Activated CD4-positive, alpha-beta T cell treated with anti-CD3 and anti-CD28 coated beads, Interleukin-2, amount 10 ng/mL, durations not matched to agents 7 days and 5 days (primary cell): ENCODE measurements at places on chromosomes 7 and 10. TPM values are rescaled to one million over a fixed set of nuclear protein-coding genes. Genes with fewer than 3 reads are reported as not detected.

CCDC3 gene
- 0.12 TPM for total RNA-seq

ABCF2 gene
- 31.7 TPM for total RNA-seq

DNA sequence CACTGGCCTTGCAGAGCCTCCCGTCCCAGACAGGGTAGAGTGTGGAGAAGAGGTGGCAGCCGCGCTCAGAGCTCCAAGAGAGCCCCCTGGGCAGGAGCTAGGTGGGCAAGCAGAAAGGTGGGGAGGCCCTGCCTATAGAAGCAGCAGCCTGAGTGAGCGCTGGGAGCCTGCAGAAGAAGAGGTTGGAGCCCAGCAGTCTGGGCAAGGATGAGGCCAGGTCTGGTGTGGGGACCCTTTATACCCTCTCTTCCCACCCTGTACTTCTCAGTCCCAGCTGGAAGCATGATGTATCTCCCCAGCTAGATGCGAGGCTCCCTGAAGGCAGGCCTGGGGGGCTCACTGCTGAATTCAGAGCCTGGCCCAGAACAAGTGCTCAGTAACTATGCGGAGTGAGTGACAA, 44.5 kb upstream of the ZMIZ1 start:
- no peak for DNase-seq

- DNase-seq: peak; percentile 58
These were observed 441 bp downstream of the BMI1 start for GRCh38 chr10:22321156-22321923.

DNA sequence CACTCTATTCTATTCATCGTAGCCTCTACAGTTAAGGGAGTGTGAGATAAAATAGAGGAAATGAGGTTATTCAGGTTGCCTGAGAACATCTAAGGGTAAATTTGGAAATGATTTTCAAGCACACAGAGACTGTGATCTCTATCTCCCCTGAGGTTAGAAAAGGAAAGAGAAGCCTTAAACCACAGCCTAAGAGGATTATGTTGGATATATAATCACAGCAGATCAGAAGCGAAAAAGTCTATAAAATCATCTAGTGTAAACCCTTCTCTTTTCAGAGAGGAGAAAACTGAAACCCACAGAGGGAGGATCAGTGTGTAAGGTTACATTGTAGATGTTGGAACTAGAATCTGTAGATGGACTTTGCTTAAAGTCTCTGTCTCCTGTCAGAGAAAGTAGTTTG, 90.6 kb upstream of the SEMA3E start:
- DNase-seq: no peak

- no peak for DNase-seq
These were observed 23.6 kb upstream of the SEMA3C start for GRCh38 chr7:80942261-80943041.

- DNase-seq: no peak
These were observed 138.4 kb upstream of the NFE2L3 start for GRCh38 chr7:26013551-26014083.
